ENCODE measurements at places on chromosomes 1 and 21.
A peak's percentile ranks its signal among the peaks of the same experiment; 100 is the strongest.

DNA sequence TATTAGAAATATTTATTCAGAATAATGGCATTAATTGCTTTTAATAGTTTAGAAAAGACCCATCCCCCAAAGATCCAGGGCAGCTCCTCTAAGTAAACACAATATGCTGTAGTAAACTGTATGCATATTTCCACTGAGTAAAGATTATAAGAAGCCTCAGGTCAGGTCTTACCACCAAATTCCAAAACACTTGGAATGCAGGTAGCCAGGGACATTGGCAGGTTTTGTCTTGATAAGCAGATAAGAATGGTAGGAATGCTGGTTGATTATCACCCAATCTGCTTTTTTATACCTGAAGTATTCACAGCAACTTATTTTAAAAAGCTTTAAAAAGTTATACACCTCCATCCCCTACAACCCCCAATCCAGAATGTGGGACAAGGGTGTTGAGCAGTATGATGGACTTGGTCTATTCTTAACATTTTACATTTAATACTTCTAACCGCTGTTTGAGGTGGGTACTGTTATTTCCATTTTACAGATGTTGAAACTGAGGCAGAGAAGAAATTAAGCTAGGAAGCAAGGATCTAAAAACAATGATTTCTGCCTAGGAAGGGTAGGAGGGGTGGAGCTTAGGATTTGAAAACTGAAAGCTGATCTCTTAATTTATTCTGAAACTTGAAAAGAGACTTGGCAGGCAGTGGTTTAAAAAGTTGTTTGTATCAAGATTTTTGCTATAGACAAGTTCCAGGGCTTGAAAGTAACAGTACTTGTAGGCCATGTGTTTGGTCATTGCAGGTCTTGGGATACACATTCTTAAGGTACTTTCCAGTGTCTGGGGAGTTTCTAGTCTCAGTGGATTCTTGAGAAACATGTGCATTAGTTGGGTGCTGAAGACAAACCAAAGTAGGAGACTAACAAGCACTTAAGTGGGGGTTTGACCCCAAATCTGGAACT, 15.6 kb upstream of the THEM4 start:
- DNase-seq = no peak

GRCh38 chr1:224726441-224727182, 110.5 kb downstream of the CNIH3 start:
- no peak for DNase-seq

DNA sequence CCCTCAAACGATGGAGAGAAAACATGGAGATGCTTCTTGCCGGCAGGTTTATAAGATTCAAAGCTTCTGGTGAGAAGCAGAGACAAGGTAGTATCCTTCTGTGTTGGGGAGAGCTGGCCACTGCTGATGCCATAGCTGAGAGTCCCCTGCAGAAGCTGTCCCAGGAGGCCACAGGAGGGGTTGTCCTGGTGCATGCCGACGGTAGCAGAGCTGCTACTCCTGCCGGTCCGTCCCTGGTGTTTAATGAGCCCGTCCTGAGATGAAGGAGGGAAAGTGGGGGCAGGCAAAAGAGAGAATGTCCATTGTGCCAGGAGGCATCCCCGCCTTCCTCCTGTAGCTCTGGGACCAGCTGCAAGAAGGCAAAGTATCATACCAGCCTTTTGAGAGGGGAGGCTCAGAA, 10.4 kb upstream of the C2CD2 start:
- DNase-seq = no peak

DNA sequence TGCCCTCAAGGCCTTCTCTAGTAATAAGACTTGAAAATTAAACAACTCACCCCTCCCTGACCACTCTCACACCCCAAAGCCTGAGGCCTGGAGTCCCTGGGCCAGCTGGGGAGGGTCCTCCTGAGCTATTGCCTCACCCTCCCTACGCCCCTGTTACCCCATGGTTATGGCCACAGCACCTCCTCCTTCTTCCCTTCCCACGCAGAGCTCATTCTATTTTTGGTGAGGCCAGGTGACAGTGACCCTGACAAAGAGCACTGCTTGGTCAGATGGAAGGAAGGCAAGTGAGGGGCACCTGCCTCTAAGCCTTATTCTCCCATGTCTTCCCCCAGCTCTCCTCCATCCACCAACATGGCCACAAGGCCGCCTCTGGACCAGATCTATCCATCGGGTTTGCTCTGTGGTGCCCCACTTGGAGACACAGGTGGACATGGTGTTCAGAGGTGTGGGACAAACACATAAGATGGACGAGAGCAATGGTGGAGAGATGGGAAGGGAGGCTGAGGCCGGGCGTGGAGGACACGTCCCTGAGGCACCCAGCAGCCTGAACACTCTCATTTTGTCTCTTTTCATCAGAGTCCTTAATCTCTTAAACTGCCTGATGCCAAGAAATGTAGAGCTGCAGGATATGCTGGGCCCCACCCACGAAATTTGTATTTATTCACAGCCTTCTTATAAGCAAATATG, 42.6 kb downstream of the FCRL5 start:
- DNase-seq = no peak

GRCh38 chr1:224273641-224274040, 56.3 kb downstream of the NVL start:
- DNase-seq = no peak

GRCh38 chr21:42614396-42614795, 39.0 kb upstream of the PDE9A start:
- DNase-seq = peak; percentile 53

- DNase-seq = no peak
These were observed 64.3 kb downstream of the NIBAN1 start for GRCh38 chr1:184910005-184910404.

DNA sequence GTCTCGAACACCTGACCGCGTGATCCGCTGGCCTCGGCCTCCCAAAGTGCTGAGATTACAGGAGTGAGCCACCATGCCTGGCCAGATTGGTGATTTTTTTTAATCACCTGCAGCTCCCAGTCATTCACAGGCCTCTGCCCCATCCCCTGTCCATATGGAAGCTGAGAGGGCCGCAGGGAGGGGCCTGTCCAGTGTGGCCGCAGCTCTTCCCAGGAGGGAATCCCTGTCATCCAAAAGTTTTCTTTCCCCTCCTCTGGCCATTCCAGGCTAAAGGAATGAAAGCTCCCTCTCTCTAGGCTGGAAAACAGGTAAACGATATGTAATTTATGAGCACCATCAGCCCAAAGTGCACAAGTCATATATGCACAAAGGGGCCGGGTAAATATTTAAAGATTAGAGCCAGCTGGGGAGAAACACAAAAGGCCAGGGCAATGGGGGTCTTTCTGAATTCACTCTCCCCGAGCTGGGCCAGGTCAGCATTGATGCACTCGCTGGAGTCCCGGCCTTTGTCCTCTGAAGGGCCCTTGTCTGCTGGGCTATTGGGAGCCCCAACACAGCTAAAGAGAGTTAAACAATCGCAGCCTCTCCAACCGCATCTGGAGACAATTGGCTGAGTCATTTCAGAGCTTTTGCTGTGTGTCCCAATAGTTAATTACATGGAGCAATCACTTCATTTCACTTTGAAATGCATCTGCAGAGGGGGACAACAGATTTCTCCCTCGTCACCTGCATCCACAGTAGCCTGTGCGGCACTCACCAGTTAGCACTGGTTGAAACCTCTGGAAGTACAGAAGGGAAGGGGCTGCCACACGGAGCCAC, 3.8 kb upstream of the HES3 start:
- DNase-seq = no peak

DNA sequence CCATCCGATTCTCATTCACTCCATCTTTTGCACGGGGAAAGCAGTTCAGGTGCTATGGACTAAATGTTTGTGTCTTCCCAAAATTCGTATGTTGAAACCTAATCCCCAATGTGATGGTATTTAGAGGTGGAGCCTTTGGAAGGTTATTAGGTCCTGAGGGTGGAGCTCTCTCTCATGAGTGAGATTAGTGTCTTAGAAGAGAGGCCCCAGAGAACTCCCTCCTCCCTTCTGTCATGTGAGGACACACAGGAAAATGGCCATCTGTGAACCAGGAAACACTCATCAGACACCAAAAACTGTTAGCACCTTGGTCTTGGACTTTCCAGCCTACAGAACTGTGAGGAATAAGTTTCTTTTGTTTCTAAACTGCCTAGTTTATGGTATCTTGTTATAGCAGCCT, 15.8 kb upstream of the CCDC190 start:
- DNase-seq = no peak

GRCh38 chr21:23968722-23969647, 1638.3 kb downstream of the MRPL39 start:
- DNase-seq = peak; percentile 78

DNA sequence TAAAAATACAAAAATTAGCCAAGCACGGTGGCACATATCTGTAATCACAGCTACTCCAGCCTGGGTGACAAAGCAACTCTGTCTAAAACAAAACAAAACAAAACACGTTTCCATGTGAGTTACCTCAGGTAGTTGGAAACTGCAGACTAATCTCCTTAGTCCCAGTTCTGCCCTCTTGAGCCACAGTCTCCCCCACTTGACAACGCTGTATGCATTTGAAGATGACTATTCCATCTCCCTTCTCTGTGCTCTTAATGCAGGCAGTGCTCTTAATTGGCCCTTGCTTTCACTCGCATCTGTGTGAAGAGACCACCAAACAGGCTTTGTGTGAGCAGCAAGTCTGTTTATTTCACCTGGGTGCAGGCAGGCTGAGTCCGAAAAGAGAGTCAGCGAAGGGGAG, 19.6 kb upstream of the DHCR24 start:
- DNase-seq = no peak

- no peak for DNase-seq
These were observed 150.6 kb downstream of the CRB1 start for GRCh38 chr1:197418693-197419092.

GRCh38 chr1:181425566-181425965, 57.8 kb upstream of the CACNA1E start:
- DNase-seq = no peak

DNA sequence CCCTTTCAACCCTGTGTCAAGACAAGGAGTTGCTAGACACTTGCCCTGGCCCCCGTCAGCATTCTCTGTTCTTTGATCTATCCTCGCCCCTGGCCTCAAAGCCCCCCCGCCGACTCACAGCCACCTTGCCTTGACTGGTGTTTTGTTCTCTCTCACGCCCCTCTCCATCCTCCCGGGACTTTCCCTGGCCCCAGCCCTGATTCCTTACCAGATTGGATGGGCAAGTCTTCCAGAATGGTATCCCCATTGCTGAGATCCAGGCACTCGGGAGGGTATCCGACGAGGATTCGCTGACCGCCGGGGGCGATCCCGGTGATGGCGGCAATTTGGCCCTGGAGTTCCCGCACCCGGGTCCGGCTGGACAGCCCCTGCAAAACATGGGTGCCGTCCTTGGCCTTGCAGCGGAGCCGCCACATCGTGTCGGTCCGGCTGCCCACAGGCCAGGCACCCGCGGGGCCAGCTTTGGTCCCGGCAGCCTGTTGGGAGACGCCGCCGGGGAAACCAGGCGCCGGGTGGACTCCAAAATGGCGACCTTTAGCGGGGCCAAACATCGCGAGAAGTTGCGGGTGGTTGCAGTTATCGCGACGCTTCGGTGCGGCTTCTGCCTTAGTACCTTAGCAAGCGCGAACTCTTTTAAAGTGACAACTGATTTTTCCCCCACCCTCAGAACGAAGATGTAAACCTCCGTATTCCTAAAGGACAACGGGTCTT, 373 bp downstream of the YOD1 start:
- peak; percentile 94 for DNase-seq

GRCh38 chr1:53913352-53914033, 19.5 kb downstream of the DIO1 start:
- no peak for DNase-seq

GRCh38 chr1:93489756-93490155, 41.8 kb downstream of the FNBP1L start:
- no peak for DNase-seq

DNA sequence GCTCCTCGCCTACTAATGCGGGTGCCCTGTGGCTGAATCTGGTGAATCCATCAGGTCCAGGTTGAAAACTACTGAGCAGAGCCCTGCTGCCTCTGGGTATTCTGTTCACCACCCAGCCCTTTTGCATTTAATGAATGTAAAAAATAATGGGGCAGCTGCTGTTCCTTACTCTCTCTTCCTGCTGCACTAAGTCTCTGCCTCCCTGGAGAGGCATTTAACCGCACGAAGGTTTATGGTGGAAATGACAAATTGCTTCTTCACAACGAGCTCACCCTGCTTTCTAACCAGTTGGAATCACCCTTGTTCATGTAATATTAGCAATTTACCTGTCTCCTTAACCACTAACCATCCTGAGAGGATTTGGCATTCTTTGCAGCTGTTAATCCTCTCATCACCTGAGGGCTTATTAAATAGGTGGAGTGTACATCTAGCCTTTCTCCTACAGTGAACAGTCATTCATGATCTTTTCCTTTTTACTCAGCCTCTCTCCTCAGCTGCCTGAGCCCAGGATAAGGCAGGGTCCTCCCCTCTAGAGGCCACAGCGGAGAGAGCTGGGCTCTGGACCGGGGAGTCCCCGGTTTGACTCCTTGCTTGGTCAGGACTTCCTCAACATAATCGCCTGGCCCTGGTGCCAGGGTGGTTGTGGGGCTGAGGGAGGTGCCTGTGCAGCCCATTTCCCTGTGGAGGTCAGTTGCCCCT, 97.6 kb downstream of the NOS1AP start:
- DNase-seq = no peak

GRCh38 chr1:68293609-68294366, 61.5 kb upstream of the WLS start:
- DNase-seq = no peak

DNA sequence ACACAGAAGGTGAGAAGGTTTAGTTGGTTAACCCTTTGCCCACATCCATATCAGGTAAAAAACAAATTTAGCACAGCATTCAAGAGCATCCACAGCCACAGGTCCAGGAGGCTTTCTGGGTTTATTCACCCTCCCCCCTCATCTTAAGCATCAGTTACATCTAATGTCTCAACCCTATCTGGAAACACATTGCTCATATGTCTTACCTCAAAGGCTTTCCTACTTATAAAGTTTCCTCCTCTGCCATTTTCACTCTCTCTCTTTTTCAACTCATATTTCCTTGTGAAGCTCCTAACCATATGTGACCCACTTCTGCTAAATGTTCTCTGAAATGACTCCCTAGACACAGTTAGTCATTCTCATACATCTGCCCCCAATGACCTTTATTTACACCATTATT, 47.9 kb upstream of the RUNX1 start:
- DNase-seq = no peak

- DNase-seq = no peak
These were observed 2.0 kb downstream of the FCER1G start for GRCh38 chr1:161216945-161217712.

DNA sequence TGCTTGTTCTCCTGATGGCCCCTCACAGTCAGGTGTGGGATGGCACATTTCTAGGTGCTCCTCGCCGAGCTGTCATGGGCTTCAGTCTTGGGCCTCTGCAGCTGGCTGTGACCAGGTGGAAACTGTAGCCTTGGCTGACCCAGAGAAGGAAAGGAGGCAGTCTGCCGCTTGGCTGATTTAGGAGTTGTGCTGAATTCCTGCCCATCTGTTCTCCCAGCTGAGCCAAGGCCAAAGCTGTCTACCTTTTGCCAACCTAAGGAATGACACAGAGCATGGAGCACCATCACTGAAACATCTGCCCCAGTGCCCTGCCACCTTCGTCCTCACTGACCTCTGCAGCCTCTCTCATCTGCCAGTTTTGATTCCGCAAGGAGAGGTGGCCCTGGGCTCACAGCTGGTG, 27.9 kb downstream of the UTP25 start:
- DNase-seq = no peak

Measured in stimulated activated CD8-positive, alpha-beta memory T cell treated with anti-CD3 and anti-CD28 coated beads, Interleukin-4, amount 100 ng/mL, for 48 hours (primary cell).